NCI-H2171 (cell line): ENCODE measurements at places on chromosomes 3 and 15.

- DNase-seq, result no peak
Measured at GRCh38 chr15:45943240-45943639, 308.4 kb downstream of the SQOR start.

GRCh38 chr3:193929921-193930646 is 205.9 kb upstream of the HES1 start:
- no peak for DNase-seq

DNA sequence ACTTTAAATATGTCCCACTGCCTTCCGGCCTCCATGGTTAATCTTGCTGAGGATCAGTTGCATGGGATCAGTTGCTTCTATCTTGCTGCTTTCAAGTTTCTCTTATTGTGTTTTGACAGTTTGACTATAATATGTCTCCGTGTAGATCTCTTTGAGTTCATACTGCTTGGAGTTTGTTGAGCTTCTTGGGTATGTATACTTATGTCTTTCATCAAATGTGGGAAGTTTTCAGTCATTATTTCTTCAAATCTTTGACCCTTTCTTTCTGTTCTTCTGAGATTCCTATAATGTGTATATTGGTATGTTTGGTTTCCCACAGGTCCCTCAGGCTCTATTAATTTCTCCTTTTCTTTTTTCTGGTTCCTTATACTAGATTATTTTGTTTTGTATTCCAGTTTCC is 30.8 kb downstream of the PCCB start:
- DNase-seq, result no peak

DNA sequence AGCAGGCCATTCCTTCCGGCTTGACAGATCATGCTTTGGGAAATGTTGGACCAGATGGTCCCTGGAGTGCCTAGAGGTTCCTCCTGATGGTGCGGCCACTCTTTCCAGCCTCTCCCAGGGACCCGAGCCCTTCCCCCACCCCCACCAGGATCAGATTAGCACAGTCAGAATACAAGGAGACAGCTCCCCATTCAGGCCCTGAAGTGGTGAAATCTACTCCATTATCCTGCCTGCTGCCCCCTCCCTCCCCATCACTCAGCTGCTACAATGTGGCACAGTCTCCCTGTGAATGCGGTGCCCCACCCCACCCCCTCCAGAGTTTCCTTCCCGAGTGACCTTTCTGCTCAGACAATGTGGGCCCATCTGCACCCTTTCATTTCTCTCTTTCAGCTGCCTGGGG is 29.4 kb downstream of the RNU5B-1 start:
- DNase-seq, result no peak

GRCh38 chr3:52240059-52240885 is 1.3 kb upstream of the TWF2 start:
- DNase-seq, result peak; percentile 66

- DNase-seq, result no peak
Measured at GRCh38 chr15:100075229-100075628, 266.5 kb downstream of the ADAMTS17 start.

DNA sequence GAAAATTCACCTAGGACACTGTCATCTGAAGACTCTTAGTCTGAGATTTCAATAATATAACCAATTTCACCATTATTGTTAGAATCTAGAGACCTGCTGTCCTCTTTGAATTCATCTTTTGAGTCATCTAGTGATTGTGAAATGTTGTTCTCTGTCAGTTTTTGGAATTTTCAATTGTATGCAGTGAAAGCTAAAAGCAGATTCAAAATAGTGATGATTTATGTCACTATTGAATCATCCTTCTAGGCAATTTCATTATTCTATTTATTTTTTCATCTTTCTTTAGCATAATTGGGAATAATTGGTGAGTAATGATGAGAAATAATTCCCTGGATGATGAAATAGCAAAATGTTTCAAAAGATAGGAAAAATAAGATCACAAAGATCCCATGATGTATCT is 101.7 kb upstream of the EIF1B start:
- no peak for DNase-seq

DNA sequence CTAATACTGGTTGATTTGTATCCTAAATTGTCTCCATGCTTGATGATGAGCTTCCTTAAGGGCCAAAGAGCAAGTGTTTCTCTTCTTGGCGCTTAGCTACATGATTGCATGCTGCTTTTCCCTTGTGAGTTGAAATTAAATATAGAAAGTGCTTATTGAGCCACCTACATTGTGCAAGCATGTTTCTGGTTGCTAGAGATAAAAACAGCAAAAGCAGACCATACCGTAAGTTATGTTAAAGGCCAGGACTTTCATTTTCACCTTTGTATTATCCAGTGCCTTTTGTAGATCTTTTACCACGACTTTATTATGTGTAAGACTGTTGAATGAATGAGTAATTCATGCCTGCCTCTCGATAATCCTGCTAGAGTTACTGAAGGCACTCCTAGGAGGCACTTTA is 41.9 kb upstream of the CCNB2 start:
- no peak for DNase-seq

- DNase-seq, result no peak
Measured at GRCh38 chr15:100671858-100672543, 69.6 kb downstream of the ASB7 start.

GRCh38 chr15:87227846-87228245 is 1028.7 kb downstream of the NTRK3 start:
- DNase-seq, result no peak

GRCh38 chr15:70451821-70452653 is 311.3 kb downstream of the UACA start:
- DNase-seq, result no peak

GRCh38 chr3:186929186-186929585 is 1.1 kb upstream of the ST6GAL1 start:
- DNase-seq, result no peak

- DNase-seq, result no peak
Measured at GRCh38 chr3:87082796-87083440, 92.0 kb upstream of the VGLL3 start.
